ENCODE measurements at places on chromosomes 4 and X.

DNA sequence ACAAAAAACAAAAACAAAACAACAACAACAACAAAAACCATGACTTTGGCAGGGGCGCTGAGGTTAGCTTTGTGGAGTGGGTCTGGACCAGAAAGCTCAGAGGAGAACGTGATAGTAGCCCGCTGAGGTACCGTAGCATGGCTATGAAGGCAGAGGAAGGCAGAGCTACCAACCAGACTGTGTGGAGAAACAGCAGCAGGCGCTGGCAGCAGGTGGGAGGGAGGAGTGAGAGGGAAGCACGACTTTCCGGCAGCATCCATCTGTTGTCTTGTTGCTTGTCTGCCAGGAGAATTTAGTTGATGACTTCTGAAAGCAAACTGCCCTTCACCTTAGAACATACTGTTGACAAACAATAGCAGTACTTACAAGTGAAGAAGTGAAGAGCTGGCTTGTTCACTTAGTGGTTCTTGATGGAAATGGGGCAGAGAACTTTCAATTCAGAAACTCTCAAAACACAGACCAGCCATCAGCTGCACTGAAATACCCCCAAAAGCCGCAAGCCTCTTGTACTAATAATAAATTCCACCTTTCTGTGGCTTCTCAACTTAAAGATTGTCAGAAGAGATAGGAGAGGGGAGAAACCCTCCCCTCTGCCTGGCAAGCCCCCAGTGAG lies 447.2 kb downstream of the SLITRK2 start:
- DNase-seq, result no peak

- DNase-seq, result no peak
Observed at GRCh38 chr4:8594097-8595038, 1.8 kb downstream of the CPZ start.

DNA sequence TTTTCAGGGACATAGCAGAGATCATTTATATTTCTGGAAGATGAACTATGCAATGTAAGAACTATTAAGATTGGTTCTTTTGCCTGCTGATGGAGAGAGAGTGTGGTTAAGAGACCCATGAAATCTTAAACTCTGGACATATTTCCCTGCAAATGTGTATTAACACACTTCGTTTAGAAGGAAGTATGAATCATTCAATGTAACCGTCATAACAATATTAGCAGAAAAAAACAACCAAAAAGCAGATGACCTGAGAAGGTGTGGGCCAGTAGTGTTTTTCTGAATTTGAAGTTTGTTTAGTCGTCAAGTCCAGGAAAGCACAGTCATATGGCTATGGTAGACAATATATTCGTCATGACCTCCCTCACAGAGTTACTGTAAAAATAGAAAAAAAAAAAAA lies 2.5 kb upstream of the TMPRSS11D start:
- DNase-seq, result no peak

- DNase-seq, result no peak
Observed at GRCh38 chr4:40247350-40247749, 50.5 kb downstream of the RHOH start.

- no peak for DNase-seq
Observed at GRCh38 chrX:34656842-34657725, at the start of gene TMEM47. TMEM47 (minus strand) TSS chrX:34657285; CDS start chrX:34657029, 256 bp downstream.

GRCh38 chr4:11824566-11824965 lies 395.9 kb upstream of the HS3ST1 start:
- DNase-seq, result no peak

DNA sequence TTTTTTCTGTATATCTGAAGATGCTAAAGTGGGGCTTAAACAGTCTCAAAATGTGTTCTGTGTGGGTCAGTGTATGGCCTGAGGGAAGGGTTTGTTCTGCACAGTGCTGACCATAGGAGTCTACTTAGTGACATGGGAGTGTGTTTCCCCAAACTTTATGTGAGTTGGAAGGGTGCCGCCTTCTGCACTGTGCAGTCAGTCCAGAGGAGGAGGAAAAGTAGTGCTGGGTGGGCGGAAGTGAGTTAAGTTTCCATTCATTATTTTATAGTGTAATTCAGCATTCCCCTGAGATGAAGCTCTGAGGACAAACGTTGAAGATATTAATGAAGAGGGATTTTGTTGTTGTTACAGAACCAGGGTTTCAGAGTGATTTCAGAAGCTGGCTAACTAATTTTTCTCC lies 2.9 kb downstream of the CHST7 start:
- no peak for DNase-seq

GRCh38 chr4:113997206-113997605 lies 17.8 kb upstream of the ARSJ start:
- no peak for DNase-seq

DNA sequence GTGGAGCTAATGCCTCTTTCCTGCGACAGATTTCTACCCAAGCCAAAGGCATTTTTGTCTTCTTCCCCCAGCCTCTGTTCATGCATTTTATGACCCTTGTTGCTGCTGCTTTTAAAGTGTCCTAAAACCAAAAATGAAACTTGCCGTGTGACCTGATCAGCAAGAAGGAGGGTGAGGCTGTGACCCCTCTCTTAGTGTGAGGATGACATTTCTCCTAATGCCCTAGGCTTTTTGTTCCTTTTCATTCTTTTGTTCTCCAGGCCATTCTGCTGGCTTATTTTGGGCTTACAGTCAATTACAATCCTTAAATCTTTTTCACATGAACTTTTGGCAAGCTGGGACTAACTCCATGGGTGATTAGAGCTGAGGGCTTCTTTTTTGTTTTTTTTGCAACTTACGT lies 34.4 kb downstream of the PTTG2 start:
- no peak for DNase-seq

DNA sequence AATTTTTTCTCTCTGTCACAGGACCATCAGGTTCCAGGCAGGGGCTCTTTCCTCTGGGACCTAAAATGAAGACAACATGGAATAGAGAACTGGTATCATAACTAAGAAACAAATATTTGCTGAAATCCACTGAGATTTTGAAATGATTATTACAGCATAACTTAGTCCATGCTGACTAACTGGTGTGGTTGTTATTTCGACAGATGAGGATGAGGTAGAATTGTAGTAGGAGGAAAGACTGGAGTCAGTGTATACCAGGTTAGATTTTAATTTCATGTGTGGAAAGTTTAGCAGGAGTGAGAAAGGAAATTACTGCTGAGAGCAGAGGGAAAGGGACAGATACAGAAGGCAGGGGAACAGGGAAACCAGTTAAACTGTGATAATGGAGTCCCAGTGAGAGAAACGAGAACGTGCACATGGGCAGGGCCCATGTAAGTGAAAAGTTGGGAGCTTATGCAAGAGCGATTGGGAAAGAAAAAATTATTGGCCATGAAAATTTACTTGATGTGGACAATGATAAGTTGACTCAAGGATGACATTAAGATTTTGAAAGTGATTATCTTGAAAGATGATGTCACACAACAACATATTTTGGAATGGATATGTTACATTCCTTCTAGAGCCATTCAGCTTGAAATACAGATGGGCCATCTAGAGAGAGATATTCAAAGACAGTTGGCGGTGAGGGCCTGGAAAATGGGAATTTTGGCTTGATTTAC lies 98.7 kb upstream of the DDIT4L start:
- no peak for DNase-seq

- DNase-seq, result no peak
Observed at GRCh38 chr4:795726-796119, 30.2 kb downstream of the CPLX1 start.

DNA sequence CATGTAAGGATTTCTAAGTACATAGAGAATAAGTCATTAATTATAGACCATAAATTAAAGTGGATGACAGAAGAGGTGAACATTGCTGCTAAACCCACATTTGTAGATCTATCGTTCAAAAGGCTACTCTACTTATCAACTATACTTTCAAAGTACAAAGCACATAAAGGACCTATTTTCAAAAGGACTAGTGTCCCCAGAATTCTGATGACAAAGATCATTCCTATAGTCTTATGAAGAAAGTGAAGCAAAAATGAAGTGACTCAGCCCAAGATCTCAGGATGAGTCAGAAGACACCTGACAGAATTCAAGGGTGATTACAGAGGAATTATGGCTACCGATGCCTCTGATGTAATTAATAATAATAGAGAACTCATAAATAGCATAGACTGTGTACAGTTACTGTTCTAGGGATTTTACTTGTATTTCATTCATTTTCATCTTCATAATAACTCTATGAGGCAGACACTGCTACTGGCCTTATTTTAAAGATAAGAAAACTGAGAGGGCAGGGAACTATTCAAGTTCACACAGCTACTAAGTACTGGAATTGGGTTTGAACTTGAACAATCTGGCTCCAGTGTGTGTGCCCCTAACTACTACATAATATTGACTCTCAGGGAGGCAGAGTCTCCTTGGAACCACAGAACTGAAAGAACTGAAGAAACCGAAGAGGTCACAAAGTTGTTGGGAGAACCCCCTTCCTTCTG lies 17.1 kb downstream of the USP46 start:
- no peak for DNase-seq

- no peak for DNase-seq
Observed at GRCh38 chrX:153828308-153828707, 2.0 kb downstream of the PDZD4 start.

- no peak for DNase-seq
Observed at GRCh38 chrX:151902813-151903591, 9.7 kb upstream of the MAGEA4 start.

DNA sequence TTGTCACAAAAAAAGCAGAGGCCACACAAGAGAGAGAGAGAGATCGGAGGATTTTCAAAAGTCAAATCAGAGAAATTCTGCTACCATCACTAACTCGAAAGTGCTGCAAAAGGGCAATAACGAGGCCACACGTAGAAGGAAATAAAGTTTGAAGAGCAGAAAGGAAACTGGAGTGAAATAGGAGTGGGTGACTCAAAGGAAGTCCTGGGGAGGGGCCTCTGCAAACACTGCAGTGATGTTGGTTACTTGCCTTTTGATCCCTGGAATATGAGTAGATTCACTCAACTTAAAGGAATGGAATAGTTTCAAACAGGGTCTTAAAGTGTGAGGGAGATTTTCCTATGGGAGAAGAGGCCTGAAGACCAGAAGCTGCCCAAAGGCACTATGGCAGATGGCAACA lies 663.4 kb upstream of the LCORL start:
- no peak for DNase-seq

- DNase-seq, result no peak
Observed at GRCh38 chrX:150409486-150409885, 46.4 kb downstream of the MAMLD1 start.

DNA sequence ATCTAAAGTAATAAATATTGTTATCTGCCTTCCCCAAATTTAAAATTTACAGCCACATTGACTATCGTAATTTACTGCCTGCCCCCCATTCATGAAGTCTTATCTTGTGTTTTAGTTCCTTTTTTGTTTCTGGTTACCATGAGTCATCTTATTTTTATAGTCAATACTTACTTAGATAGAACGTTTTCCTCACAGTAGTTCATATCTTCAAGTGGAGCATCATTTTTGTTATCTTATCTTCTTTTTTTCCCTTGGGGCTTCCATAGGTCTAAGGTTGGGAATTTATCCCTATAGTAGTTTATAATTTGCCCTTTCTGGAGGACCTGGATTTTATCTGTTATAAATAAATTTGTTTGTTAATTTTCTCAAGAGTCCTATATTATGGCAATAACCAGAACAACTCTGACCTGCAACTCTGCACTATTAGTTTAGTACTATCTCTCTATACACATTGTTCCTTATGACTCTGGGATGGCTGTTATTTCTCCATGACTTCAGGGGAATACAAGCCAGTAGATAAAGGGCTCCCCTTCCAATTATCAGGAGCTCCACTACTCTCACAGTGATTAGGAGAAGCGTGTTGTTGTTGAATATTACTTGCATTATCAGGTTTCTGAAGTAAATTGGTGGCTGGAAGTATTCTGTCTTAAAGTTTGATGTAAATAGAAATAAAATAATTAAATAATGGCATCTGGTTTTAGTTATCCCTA lies 330.6 kb downstream of the GALNTL6 start:
- no peak for DNase-seq

DNA sequence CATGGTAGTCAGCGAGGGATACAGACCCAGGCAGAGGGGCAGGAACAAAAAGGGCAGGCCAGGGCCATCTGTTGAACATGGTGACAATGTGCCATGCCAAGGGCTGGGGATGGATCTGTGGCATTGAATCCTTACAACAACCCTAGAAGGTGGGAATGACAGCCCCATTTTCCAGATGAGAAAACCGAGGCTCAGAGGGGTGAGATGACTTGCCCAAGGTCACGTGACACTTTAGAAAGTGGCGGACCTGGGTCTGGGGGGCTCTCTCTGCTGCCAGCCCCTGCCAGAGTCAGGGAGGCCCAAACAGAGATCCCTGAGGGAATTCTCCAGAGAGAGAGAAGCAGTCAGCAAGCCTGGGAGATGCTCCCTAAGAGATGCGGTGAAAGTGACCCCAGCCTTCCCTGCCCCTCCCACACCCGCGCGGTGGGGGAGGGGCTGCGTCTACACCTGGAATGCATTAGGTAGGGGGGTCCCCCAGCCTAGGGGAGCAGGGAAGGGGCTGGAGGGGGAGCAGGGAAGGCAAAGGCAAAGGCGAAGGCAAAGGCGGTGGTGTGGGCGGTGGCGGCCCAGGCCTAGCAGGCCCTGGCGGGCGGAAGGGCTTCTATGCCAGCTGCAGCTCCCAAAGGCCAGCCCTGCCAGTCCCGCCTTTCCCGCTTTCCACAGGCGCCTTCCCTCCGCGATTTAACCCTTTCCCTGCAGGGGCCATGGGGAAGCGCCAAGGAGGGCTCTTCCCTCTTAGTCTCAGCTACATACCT lies 13.0 kb downstream of the FGD1 start:
- no peak for DNase-seq

DNA sequence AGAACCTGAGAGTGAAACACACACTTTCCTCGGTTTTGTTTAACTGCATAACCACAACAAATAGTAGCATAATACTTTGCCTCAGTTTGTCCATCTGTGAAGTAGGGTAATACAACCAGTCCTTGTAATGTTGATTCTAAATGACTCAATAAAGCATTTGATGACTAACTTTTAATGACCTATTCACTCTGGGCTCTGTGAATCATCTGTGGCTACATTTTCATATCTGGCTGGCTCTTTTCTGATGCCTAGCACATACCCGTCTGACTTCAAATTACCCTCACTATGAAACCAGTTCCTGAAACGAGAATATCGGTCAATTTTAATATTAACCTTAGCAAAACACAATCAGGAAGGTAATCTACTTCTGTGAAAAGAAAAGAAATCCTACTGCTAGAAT lies 151.0 kb downstream of the SH2D1A start:
- DNase-seq, result no peak

- no peak for DNase-seq
Observed at GRCh38 chr4:72875138-72875537, 194.4 kb downstream of the COX18 start.

DNA sequence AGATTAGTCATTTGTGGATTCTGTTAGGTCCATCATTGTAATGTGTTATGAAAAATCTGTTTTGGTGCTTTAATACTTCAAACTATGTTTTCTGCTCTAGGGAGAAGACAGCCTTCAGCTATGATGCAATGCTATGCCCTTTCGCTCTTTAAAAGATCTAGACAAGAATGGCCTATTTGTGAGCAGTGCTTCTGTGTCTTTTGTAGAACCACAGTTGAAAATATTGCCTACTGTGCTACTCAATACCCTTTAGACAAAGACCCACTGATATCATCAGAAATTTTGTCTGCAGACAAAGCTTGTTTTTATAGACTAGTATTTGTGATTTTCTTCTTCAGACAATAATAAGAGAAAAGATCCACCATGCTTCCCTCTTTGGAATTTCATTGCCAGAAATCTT lies 44.6 kb upstream of the SLITRK2 start:
- DNase-seq, result no peak

GRCh38 chr4:161466316-161466715 lies 697.5 kb downstream of the FSTL5 start:
- DNase-seq, result no peak

- no peak for DNase-seq
Observed at GRCh38 chr4:107616838-107617389, 103.1 kb downstream of the PAPSS1 start.

GRCh38 chrX:11953615-11954014 lies 184.7 kb upstream of the FRMPD4 start:
- no peak for DNase-seq

Measured in stimulated activated CD8-positive, alpha-beta memory T cell treated with anti-CD3 and anti-CD28 coated beads, Interleukin-15, amount 100 ng/mL, for 4 hours (primary cell).